ENCODE measurements at places on chromosomes 13 and 19.

- DNase-seq, result no peak
These were observed 79.6 kb upstream of the POMP start for GRCh38 chr13:28579322-28579721.

DNA sequence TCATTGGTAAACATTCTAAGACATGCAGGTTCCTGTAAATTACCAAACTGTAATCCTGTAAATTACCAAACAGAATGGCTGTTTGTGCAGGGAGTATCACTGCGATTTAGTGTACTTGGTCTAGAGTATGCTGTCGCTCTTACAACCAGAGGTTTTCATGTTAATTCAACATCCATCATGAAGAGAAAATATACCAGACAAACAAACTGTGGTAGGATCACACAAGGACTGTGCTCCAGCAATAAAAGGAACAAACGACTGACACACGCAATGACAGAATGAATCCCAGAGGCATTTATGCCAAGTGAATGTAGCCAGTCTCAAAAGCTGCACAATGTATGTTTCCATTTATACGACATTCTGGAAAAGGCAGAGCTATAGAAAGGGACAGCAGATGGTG is 31.2 kb downstream of the RFX2 start:
- DNase-seq, result no peak

DNA sequence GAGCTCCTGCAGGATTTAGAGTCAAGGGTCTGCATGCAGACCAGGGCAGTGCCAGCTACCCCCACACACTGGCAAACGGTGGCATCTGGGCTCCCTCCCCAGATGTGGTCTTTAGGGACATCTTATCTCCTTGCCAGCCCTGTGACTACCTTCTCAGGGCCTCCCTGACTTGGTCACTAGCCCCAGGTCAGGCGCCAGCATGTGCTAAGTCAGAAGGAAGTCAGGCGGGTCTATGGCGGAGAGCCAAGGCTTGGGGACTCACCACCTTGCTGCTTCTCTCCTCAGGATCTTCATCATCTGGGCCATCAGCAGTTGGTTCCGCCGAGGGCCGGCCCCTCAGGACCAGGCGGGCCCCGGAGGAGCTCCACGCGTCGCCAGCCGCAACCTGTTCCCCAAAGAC is 17.6 kb downstream of the CLPTM1 start:
- DNase-seq, result no peak

- no peak for DNase-seq
These were observed 30.2 kb upstream of the HTR2A start for GRCh38 chr13:46926916-46927590.

DNA sequence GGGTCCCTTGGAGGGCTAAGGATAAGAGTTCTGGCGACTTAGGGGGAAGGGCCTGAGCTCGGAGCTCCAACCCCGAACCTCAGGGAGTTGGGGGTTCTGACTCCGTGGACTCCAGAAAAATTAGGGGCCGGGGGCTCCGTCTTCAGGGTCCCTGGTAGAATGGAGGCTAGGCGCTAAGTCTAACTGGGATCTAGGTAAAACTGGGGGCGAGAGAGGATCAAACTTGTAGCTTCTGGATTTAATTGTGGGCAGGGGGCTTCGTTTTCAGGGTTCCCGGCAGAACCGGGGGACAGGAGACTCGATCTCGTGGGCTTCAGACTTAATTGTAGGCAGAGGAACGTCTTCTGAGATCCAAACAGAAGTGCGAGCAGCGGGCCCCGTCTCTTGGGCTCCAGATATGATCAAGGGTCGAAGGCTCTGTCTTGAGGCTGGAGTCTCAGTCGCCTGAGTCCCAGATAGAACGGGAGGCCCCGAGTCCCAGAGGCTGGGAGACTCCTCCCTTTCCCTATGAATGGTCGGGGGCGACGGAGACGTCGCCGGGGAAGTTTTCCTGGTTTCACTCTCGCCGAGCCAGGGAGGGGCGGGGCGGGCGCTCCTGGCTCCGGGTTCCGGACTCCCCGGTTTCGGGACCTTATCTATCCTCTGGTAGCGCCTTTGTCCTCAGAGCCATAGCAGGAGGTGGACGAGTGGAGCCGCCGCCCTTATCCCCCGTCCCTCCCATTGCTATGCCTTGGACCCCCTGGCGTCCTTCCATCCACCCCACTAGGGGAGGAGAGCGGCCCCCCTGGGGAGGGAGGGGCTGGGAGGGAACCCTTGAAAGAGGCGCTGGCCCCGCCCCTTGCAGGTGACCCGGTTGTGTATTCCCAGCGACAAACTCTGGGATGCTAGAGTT is 1.3 kb downstream of the NECTIN2 start:
- DNase-seq, result no peak

DNA sequence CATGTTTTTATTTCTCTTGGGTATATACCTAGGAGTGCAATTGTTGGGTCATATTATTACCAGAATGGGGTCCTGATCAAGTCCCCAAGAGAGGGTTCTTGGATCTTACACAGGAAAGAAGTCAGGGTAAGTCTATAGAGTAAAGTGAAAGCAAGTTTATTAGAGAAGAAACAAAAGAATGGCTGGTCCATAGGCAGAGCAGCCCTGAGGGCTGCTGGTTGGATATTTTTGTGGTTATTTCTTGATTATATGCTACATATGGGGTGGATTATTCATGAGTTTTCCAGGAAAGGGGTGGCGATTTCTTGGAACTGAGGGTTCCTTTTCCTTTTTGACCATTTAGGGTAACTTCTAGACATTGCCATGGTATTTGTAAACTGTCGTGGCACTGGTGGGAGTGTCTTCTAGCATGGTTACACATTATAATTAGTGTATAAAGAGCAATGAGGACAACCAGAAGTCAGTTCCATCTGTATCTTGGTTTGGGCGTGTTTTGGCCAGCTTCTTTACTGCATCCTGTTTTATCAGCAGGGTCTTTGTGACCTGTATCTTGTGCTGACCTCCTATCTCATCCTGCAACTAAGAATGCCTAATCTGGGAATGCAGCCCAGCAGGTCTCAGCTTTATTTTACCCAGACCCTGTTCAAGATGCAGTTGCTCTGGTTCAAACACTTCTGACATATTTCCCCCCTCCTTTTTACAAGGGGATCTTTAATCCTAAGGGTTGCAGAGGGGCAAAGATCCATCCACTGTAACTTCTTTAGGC is 41.1 kb downstream of the CEACAM1 start:
- DNase-seq, result no peak
